ENCODE measurements at places on chromosomes 12 and 14.
A peak's percentile ranks its signal among the peaks of the same experiment; 100 is the strongest.

GRCh38 chr12:32052212-32052713 lies 54.4 kb upstream of the BICD1 start:
- DNase-seq, result no peak

GRCh38 chr12:132305991-132306884 lies 23.2 kb downstream of the GALNT9 start:
- no peak for DNase-seq

GRCh38 chr12:72246370-72246769 lies 25.8 kb upstream of the TRHDE start:
- no peak for DNase-seq

DNA sequence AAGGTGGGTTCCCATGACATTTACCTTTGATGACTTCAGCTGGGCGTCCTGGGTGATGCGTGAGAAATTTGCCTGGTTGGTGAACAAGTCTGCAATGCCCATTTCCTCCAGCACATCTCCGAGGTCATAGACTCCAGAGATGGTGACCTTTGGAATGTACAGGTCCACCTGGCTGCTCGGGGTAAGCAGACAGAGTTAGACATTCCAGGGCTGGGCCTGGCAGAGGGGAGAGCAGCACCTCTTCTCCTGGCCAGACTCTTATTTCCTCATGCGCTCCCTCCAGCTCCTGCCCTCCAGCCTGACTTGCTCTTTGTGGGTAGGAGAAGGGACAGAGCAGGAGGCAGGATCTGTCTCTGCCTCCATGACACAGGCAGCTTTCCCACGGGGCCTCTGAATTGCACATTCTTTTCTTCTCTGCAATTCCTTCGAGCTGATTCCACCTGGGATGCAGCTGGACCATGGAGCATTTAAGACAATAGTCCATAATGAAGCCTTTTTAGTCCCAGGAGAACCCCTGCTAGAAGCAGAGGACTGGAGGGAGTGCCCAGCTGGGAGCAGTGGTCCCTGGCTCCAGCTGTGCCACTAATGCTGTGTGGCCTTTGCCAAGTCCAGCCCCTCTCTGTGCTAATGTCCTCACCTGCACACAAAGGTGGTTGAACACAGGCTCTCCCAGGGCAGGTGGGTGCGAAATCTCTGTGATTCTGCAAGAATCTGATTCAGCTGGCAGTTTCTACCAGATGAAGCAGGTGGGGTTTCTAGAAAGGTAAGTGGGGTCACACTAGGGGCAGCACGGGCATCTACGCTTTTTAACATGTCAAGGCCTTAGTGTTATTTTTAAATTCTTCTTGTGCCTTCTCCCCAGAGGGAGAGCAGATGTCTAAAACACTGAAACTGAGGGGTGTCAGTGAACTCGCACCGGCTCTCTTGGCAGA lies 13.2 kb upstream of the SERPINA10 start:
- no peak for DNase-seq

GRCh38 chr14:34175574-34175973 lies 224.7 kb upstream of the EGLN3 start:
- no peak for DNase-seq

DNA sequence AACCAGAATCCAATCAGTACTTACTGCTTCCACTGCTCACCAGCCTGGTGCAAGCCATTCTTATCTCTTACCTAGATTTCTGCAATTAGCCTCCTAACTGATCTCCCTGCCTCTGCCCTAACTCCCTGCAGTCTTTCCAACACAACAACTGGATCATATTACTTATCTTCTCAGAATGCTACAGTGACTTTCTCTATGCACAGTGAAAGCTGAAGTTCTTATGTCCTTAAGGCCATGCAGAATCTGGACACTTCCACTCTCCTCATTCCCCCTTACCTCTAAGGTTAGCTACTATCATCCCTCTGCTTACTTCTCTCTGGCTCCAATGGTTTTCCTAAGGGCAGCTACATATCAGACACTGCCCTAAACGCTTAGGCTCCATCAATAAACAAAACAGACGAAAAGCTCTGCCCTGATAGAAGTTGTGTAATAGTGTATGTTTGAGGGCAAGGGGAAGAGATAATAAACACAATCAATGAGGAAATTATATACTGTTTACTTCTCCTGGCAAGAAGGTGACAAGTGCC lies 4.0 kb downstream of the KTN1 start:
- no peak for DNase-seq

DNA sequence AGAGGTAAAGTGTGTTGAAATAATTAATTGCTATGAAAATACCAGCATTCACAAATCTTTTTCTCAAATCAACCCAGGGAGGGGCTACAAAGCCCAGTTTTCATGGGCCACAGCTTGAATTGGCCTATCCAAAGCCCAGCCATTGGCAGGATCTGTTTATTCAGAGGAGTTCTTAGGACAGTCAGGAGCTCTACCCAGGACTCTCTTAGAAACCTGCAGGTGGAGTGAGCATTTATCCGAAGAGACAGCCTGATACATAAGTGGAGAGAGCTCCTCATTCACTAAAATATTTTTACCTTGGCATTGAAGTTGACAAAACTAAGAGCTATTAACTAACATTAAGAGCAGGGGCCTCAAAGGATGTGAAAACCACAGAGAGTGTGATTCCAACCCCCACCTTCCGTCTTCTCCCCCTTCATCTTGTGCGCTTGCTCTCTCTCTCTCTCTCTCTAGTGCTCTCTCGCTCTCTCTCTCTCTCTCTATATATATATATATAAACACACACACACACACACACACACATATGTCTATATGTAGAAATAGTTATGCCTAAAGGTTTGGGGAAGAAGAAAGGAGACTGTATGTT lies 315.5 kb downstream of the SNAPC1 start:
- no peak for DNase-seq

DNA sequence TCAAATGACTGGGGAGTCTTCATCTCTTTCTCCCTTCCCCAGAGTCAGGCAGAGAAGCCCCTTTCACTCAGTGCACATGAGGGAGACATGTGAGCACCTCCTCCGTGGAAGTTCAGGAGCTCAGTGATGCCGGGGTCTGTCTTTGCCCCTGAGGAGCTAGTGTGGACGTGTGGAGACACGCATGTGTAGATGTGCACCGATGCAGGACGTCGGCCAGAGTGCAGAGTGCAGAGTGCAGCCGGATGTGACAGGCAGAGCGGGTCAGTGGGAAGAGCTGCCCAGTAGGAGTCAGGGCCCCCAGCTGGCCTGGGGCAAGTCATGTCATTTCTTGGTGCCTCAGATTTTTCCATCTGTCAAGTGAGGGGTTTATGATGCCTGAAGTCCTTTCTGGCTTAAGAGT lies 20.7 kb downstream of the TSPAN9 start:
- no peak for DNase-seq

GRCh38 chr12:52029685-52030084 lies 21.6 kb upstream of the NR4A1 start:
- DNase-seq, result no peak

GRCh38 chr12:120136093-120136770 lies 19.7 kb upstream of the RAB35 start:
- DNase-seq, result no peak

- no peak for DNase-seq
Measured at GRCh38 chr14:29278301-29279263, 512.0 kb downstream of the FOXG1 start.

DNA sequence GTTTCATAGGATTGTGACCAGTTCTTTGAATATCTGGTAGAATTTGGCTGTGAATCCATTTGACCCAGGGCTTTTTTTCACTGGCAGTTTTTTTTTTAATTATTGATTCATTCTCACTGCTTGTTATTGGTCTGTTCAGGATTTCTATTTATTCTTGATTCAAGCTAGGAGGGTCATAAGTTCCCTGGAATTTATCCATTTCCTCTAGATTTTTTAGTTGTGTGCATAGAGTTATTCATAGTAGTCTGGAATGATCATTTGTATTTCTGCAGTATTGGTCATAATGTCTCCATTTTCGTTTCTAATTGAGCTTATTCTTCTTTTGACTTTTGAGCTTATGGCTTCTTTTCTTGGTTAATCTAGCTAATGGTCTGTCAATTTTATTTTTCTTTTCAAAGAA lies 291.6 kb downstream of the AKAP6 start:
- DNase-seq, result no peak

- no peak for DNase-seq
Measured at GRCh38 chr12:15636060-15636890, 152.9 kb downstream of the EPS8 start.

- no peak for DNase-seq
Measured at GRCh38 chr14:20409226-20409625, 4.1 kb downstream of the TEP1 start.

- no peak for DNase-seq
Measured at GRCh38 chr12:87369161-87369560, 660.0 kb downstream of the C12orf50 start.

- no peak for DNase-seq
Measured at GRCh38 chr12:20798554-20798953, 12.0 kb upstream of the SLCO1B3 start.

GRCh38 chr12:92821142-92821541 lies 108.0 kb downstream of the EEA1 start:
- no peak for DNase-seq

GRCh38 chr14:96893966-96894622 lies 96.9 kb downstream of the VRK1 start:
- no peak for DNase-seq

GRCh38 chr12:13817131-13817530 lies 164.3 kb downstream of the GRIN2B start:
- peak; percentile 41 for DNase-seq

DNA sequence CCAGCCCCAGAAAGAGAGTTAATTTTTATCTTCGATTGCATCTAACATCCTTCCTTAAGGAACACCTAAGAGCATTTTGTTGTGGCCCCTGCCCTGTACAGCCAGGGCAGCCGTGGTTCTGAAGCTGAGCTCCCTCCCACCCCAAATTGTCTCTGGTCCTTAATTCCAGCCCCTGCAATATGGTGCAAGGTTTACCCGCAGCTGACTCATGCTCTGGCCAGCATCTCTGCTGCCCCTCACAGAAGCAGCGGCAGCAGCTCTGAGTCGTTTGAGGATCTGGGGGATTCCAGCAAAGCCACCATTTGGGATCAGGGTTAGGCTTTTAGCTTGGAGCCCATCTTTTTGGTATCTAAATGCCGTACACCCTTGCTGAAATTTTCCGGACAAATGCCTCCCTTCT lies 3.3 kb downstream of the DLK1 start:
- peak; percentile 24 for DNase-seq

- no peak for DNase-seq
Measured at GRCh38 chr12:63967358-63968145, 123.1 kb downstream of the SRGAP1 start.

DNA sequence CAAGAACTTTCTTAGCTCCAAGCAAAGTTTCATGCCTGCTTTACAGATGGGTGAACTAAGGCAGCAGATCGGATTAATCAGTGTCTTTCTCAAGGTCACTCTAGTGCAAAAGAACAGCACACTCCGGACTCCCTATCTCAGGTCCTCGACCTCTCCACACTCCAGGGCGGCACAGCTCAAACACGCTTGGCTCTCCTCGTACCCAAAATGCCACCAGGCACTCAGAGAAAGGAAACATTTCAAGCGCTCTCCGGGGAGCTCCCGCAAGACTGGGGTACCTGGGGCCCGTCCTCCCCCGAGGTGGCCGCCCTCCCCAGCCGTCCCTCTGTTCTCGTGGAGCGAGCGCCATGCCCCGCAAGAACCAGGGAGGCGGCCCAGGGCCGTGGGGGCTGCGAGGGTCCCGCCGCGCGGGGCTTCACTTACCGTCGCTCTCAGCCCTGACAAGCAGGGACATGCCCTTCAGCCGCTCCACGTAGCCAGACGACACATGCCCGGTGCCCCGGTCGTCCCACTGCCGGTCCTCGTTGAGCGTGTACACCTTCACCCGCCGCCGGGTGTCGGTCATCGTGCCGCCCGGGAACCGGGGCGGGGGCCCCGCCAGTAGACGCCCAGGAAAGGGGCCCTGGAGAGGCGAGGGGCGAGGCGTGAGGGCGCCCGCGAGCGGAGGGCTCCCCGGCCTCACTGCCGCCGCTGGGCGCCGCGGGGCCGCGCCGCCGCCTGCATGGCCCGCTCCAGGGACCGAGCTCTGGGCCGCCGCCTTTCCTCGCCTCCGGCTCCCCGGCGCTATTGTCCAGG lies 830 bp downstream of the PPP4R3A start:
- peak; percentile 52 for DNase-seq

DNA sequence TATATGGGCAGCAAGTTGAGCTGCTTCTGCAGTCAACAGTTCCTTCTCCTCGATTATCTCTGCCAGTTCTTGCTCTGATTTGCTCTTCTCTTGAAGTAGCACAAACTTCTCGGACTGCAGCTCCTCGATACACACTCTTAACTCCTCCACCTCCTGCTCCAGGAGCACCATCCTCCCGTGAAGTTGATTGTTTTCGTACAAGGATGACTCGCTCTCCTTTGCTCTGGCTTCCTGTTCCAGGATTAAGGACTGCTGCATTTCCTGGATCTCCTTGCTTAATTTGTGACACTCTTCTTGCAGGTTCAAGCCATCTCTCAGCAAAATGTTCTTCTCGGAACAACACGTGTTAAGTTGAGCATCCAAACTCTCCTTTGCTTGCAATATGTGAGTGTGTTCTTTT lies 56.2 kb upstream of the VPS33A start:
- DNase-seq, result no peak

- DNase-seq, result no peak
Measured at GRCh38 chr12:29150462-29150861, 1.4 kb downstream of the FAR2 start.

- no peak for DNase-seq
Measured at GRCh38 chr12:5989621-5990020, 44.6 kb upstream of the ANO2 start.

DNA sequence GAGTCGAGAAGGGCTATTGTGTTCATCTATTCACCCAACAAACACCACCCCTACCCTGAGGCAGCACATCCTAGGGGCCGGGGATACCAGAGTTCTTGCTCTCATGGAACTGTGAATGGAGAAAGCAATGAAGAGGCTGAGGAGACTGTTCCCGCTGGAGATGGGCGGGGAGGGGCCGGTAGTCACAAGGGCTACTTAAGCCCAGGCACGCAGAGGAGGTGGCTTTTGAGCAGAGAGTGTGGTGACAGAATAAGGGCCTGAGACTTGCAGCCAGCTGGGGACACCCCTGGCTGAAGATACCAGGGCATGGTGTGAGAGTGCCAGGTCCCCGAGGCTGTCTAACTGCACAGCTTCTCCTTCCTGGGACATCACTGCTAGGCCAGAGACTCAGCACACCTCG lies 114.1 kb upstream of the EVL start:
- DNase-seq, result no peak

GRCh38 chr14:36019126-36019525 lies 157.4 kb downstream of the PTCSC3 start:
- DNase-seq, result no peak

- no peak for DNase-seq
Measured at GRCh38 chr12:49891012-49891411, 12.7 kb downstream of the FAIM2 start.

- DNase-seq, result no peak
Measured at GRCh38 chr12:131643631-131644452, 67.0 kb upstream of the SFSWAP start.

- DNase-seq, result no peak
Measured at GRCh38 chr12:66047411-66048021, 83.0 kb downstream of the LLPH start.

DNA sequence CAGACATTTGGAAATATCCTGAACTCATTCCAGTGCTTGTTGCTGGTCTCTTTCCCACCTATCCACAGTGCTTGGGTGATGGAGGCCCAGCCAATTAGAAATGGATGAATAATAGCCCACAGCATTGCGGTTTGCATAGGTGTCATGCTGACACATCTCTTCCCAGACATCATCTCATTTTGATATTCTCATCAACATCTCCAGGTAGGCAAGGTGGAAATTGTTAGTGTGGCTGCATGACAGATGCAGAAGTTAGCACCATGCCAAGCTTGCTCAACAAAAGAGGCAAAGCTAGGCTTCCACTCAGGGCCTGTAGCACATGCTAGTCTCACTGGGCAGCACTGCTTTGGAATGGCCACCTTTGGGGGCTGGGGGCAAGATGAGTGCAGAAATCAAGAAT lies 1118.9 kb downstream of the VRK1 start:
- DNase-seq, result no peak
